ENCODE measurements at places on chromosomes 4 and X.

DNA sequence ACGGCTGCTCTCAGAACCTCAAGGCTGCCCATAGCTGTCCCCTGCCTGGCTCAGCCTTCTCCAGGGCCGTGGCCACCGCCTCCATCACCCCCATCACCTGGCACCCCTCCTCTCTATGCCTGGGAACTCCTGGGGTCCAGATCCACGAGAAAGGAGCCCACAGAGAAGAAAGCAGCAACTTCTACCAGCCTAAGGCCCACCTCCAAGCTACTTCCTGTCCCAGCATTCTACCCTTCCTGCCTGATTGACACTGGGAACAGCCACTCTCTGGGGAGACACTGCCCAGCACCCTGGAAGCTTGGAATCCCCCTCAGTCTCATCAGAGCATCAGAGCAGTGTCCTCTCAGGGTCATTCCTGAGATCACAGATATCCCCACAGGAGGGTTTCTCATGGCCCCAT is 36.9 kb upstream of the PROM1 start:
- peak; percentile 83 for DNase-seq

GRCh38 chr4:13933191-13933590 is 305.7 kb upstream of the BOD1L1 start:
- no peak for DNase-seq

DNA sequence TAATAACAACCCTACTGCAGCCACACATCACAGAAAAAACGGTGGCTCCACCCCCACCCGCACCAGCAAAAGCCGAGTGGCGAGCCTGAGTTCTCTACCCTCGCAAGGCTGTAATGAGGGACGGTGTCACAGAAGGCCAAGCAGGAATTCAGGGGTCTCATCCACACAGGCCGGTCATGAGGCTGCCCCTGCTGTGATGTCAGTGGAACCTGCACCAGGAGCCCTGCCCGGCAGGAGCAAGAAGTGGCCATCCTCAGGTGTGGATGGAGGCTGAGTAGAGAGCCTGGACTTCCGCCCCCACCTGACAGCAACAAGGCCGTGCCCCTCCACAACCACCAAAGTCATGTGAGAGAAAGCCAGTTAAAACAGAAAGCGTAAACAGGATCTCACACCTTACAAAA is 20.6 kb downstream of the LYAR start:
- no peak for DNase-seq

DNA sequence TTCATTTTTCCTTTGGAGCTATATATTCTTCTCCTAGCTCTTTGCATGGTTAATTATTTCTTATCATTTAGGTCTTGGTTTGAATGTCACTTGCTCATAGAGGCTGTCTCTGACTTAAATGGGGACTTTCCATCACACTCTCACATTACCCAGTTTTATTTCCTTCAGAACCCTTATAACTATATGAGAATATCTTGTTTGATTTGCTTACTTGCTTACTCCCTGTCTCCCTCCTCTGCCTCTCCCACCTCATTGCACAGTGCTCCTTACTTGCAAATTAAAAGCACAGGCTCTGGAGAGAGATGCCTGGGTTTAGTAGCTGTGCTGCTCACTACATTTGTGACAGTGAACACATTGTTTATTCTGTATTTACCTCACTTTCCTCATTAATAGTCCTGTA is 174.6 kb downstream of the SOWAHB start:
- DNase-seq = no peak

DNA sequence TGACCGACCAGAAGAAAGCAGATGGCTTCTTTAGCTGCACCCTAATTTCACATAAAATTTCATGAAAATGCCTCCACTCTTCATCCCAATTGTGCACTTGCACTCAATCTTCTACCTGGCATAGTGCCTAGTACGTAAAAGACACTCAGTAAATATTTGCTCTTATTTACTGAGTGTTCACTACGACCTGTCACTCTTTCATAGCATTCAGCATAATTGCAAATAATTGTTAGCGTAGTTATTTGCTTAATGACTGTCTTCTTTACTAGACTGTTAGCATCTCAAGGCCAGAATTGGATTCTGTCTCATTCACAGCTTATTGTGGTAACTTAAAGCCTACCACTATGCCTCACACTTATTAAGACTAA is 130.2 kb downstream of the ENOX2 start:
- no peak for DNase-seq

- no peak for DNase-seq
Measured at GRCh38 chr4:164904941-164905340, 28.0 kb downstream of the APELA start.

- no peak for DNase-seq
Measured at GRCh38 chrX:41481264-41482109, 34.3 kb downstream of the NYX start.

DNA sequence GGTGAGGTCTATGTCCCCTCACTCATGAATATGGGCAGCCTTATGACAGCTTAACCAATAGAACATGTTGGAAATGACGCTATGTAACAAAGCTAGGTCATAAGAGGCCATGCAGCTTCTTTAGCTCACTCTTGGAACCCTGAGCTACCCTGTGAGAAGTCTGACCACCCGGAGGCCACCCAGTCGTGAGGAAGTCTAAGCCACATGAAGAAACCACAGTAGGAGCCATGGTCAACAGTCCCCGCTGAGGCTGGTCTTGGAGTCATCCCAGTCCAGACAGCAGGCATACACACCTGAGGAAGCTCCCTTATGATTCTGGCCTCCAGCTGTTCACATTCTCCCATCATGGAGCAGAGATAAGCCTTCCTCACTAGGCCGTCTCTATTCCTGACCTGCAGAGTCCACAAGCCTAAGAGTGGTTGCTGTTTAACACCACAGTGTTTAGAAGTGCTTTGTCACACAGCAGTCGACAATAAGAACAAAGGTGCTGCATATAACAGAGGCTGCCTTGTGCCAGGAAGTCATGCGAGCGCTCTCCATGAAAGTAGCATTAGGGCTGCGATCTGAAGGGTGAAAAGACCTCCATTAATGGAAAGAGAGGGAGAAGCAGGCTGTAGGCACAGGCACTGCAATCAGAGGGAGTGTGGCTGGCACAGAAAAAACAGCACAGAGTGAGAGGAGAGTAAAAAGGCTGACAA is 38.2 kb downstream of the TSPAN5 start:
- DNase-seq = no peak

DNA sequence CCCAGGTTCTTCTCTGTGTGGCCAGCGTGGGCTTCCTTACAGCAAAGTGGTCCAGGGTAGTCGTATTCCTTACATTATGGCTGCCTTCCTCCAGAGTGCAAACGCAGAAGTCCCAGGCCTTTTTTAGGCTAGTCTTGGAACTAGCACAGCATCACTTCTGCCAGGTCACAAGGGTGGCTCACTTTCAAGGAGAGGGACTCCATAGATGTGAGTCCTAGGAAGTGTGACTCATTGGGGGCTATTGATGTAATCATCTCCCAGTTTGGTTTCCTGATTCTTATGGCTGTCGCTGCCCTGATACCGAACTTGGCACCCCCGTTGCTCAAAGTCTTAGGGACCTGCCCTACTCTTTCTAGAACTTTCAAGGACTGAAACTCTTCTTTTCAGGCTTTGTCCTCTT is 140.0 kb downstream of the DCK start:
- DNase-seq = no peak

- no peak for DNase-seq
Measured at GRCh38 chr4:108382751-108383150, 214.0 kb upstream of the LEF1 start.

DNA sequence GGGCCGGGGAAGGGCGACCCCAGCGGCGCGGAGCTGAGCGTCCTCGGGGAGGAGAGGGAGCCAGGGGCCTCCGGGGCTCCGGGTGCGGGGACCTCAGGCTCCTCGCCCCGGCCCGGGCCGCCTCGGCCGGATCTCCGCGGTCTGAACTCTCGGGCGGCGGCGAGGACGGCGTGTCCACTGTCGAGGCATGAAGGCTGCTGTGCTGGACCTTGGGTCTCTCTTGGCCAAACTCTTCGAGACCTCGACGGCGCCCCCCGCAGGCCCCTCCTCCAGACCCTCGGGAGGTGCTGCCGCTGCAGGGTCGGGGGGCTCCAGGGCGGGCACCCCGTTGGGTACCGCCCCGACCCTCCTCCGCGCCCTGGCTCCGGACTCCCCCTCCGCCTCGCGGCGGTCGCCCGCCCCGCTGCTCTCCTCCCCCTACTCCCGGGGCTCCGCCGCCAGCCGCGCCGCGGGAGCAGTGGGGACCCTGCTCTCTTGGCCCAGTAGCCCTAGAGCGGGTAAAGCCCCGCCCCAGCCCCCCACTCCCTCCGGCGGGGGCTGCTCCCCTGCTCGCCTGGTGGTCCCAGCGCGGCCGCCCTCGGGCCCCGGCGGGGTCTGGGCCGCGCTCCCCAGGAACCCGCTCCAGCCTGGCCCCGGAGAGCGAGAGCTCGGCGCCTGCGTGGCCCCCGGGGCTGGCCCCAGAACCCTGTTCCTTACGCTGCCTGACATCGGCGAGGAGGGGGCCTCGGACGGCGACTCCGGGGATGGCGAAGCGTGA is 564 bp downstream of the FAM149A start:
- DNase-seq = no peak

- no peak for DNase-seq
Measured at GRCh38 chrX:124497386-124497785, 151.0 kb downstream of the SH2D1A start.

DNA sequence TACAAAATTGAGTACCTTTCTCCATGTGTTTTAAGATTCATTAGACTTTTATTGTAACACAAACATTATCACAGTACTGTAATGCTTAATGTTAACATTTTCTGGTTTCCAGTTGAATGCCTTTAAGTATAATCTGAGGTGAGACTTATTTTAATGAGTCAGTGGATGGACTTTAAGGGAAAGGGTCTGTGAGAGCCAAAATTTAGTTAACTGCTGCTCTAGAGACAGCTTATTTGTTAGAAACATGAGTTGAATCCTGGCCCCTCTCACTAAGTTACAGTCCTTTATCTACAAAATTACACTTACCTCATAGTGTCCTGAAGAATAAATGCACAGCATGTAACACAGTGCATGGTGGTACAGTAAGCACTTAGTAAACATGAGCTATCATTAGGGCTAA is 66.0 kb downstream of the PGRMC2 start:
- no peak for DNase-seq

DNA sequence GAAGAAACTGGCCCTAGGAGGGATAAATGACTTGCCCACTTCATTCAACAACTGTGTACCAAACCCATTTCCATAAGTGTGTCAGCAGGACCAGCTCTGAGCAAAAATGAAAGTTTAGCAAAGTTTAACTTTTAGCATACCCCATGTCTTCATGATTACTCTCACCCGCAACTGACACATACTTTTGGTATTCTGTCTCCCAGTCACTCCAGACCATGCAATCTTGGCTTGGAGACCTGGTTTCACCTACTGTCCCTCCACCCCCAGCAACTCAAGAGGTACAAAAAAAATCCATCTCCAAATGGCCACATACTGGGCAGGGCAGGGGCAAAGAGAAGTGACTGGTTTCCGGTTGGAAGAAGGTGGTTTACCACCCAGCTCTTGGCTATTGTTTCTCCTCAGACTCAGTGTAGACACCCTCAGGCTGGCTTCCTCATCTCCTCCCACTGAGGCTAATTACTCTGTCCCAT is 79.8 kb downstream of the RLIM start:
- peak; percentile 70 for DNase-seq

GRCh38 chr4:38743866-38744265 is 38.9 kb downstream of the TLR10 start:
- DNase-seq = no peak

- no peak for DNase-seq
Measured at GRCh38 chr4:42655921-42656678, 805 bp downstream of the ATP8A1 start.

GRCh38 chr4:134219043-134219442 is 17.5 kb upstream of the PABPC4L start:
- no peak for DNase-seq

DNA sequence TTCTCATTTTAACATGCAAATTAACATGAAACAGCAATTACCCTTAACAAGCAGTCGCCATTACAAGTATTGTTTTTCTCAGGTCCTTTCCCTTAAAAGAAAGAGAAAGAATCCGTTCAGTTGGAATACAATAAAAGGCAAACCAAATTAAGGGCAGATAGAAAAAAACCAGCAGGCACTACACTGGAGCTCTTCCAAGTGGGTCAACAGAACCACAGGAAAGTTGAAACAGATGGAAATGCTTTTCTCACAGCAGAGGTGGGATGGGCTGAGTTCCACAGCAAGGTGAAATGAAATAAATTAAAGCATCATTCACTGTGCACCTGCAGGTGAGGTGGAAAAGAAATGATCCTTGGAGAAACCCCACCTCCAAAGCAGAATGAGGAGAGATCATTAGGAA is 102.6 kb downstream of the APBB2 start:
- no peak for DNase-seq

- no peak for DNase-seq
Measured at GRCh38 chr4:113996599-113997177, 17.2 kb upstream of the ARSJ start.

- DNase-seq = no peak
Measured at GRCh38 chrX:135543924-135544323, 23.5 kb downstream of the INTS6L start.

GRCh38 chr4:141376769-141377168 is 156.1 kb downstream of the ZNF330 start:
- DNase-seq = no peak

DNA sequence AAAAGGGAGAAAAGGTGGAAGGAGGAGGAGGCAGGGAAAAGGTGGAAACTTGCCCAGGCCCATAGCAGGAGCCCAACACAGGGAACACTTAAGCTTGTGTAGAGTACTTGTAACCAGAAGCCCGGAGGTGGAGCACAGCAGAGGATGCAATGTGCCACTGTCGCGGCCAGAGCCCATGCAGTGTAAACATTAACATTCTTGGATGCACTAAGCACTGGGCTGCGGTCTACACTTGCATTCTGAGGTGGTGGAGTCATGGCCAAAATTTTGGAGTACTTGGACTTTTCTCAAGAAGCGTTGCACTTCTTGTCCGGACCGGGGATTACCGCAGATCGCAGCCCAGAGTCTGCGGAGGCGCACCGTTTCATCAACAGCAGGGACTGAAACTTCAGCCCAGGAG is 4.5 kb upstream of the RHOXF1 start:
- no peak for DNase-seq

- no peak for DNase-seq
Measured at GRCh38 chrX:153556767-153557166, 39.3 kb downstream of the ATP2B3 start.

- no peak for DNase-seq
Measured at GRCh38 chr4:125979950-125980349, 665.2 kb downstream of the FAT4 start.

- DNase-seq = no peak
Measured at GRCh38 chrX:149207518-149207917, 297.6 kb downstream of the IDS start.
